ENCODE measurements at places on chromosomes 13 and 19.

DNA sequence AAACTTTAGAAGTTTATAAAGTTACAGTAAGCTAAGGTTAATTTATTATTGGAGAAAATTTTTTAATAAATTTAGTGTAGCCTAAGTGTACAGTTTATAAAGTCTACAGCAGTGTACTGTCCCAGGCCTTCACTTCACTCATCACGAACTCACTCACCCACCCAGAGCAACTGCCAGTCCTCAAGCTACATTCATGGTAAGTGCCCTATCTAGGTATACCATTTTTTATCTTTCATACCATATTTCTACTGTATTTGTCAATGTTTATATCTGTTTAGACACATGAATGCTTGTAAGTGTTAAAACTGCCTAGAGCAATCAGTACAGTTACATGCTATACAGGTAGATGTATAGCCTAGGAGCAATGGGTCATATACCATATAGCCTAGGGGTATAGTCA is 12.5 kb downstream of the INTS6 start:
- DNase-seq, result no peak

GRCh38 chr19:32233885-32234284 is 111.5 kb upstream of the ZNF507 start:
- DNase-seq, result no peak

GRCh38 chr13:107277911-107278310 is 710.0 kb upstream of the ARGLU1 start:
- no peak for DNase-seq

GRCh38 chr13:74708629-74709028 is 574.4 kb upstream of the KLF12 start:
- no peak for DNase-seq

DNA sequence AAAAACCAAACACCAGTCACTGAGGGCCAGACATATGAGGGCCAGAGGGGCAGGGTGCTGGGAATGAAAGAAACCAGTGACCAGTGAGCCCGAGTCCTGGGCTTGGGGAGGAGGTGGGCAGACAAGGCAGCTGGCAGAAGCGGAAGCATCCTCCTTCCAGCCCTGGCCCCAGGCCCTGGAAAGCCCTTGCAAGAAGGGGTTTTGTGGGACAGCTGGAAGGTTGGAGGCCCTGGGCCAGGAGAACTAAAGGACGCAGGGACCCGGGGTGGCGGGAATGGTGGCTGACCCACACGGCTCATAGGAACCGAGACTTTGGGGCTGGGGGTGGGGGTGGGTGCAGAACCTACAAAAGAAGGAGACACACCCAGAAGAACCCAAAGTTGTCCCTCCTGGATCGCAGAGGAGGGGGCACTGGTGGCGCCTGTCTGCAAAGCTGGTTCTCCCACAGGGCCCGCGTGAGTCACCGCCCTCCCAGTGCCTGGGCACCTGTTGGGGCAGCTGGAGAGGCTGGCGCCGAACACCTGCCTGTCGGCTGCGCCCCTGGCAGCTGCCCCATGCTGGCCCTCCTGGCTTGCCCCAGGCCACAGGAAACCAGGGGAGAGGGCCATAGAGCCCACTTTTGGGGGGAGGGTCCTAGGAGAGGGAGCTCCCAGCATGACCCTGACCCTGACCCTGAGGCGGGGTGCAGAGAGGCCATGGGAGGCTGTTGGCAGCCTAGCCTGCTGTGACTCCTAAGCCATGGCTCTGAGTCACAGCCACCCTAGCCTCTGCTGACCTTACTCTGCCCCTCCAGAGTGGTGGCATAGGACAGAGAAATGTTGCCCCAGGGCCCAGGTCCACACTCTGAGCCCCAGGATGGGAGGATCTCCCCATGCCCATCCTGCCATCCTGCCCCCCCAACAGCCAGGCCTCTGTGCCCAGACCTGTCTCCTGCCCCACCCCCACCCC is 802 bp downstream of the DMPK start:
- DNase-seq, result no peak

- no peak for DNase-seq
These were observed 13.7 kb downstream of the PGLS start for GRCh38 chr19:17525141-17525540.

DNA sequence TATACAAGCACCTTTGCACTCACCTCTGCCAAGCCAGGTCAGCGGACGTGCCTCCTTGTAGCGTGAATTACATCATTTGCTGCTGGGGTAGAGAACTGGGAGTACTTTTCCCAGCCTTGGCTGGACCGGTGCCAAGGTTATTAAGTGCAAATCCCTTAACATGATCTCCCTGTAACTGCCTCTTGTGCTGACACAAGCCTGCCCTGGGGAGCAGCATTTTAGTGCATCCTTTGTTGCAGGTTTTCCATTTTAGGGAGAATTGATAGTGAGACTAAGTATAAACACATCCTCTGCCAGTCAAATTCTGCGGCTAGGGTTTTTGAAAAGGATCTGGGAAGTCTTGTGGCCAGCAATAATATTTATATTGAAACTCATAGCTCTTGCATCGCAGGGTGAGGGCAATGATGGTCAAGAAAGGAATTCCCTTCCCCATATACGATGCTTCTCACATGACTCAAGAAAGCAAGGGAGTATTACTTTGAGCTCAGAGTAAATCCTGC is 32.7 kb upstream of the DCLK1 start:
- DNase-seq, result no peak

GRCh38 chr19:36527873-36528193 is 238 bp downstream of the ZNF260 start:
- no peak for DNase-seq

GRCh38 chr19:23788411-23788810 is 29.7 kb upstream of the ZNF681 start:
- DNase-seq, result no peak

- DNase-seq, result no peak
These were observed 945.5 kb upstream of the SLC10A2 start for GRCh38 chr13:104011505-104012241.

GRCh38 chr13:110155072-110155471 is 151.9 kb downstream of the COL4A1 start:
- no peak for DNase-seq

- no peak for DNase-seq
These were observed 179.3 kb upstream of the PCDH17 start for GRCh38 chr13:57452228-57452627.

- no peak for DNase-seq
These were observed 98.7 kb upstream of the KLF5 start for GRCh38 chr13:72960114-72960513.

- DNase-seq, result no peak
These were observed 248.7 kb downstream of the TDRD3 start for GRCh38 chr13:60645676-60646075.

DNA sequence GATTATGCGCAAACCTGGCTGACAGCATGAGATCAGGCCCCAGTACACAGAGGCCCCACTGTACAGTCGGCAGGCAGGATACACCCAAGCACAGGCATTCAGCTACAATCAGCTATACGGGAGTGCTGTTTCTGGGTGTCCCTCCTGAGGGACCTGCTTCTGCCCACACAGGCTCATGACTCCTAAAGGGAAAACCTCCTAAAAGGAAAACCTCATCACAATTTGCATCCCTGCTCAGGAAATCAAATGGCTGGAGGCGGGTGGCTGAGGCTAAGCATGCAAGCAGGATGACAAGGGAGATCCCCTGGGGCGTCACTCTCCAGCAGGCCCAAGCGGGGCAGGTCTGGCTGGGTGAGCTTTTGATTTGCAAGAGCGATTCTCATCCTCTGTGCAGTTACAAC is 99.8 kb downstream of the CRYL1 start:
- no peak for DNase-seq

GRCh38 chr13:75771818-75772217 is 135.7 kb downstream of the LMO7 start:
- DNase-seq, result no peak

Data from CD4-positive, alpha-beta T cell treated with Interleukin-12 subunit alpha and Interleukin-12 subunit beta, for 1 hour (primary cell).